Karpas-422 (cell line): ENCODE measurements at places on chromosomes 6 and 20. TPM values are rescaled to one million over a fixed set of nuclear protein-coding genes. Genes with fewer than 3 reads are reported as not detected.

Gene TRIM15
- total RNA-seq: not detected in 2 replicates

Gene MCCD1
- not detected in 2 replicates for total RNA-seq

Gene OR12D1
- total RNA-seq: not detected in 2 replicates

Gene RUNX2
- total RNA-seq: 0.19 and 0.90 TPM in 2 replicates

Gene KIAA0408
- total RNA-seq: 0.22 TPM in 1 of 2 replicates, not detected in the other

Gene EZR
- 88.5 and 185 TPM in 2 replicates for total RNA-seq
